ENCODE measurements at places on chromosomes 7 and 10.

DNA sequence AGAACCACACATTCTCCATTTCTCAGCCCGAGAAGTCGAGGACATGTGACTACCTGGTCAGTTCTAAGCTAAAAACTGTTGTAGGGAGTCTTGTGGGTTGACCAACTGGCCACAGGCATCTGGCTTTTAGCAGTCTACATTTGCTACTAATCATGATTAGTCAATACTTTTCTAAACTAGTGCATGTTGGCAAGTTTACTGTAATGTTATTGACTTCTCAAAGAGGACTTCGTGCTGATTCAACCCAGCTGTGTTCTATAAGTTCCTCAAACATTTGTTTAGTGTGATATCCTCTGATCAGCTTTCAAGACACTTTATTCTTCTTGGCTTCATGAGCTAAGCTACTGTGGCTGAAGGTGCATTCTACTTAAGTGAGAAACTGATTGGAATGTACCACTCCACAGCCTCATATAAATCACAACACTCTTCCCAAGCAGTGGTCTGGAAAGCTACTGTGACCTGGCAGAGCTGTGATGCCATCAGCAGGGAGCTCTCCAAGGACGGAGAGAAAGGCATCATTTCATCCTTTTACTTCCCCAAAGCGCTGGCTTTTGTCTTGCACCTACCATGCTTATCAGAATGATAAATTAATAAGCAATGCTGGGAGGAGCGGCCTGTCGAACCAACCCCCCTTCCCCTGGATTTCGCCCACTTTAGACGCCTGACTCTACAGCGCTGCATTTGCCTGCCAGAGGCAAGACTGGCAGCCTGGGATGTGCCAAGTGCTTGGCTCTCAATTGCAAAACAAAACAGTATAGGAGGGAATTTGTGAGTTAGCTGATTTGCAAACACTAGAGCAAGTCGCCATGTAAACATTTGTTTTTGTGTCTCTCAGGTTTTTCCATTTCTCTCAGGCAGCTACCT, 206.7 kb upstream of the PLXNA4 start:
- no peak for DNase-seq

GRCh38 chr7:113010377-113010776, 76.2 kb downstream of the GPR85 start:
- no peak for DNase-seq

DNA sequence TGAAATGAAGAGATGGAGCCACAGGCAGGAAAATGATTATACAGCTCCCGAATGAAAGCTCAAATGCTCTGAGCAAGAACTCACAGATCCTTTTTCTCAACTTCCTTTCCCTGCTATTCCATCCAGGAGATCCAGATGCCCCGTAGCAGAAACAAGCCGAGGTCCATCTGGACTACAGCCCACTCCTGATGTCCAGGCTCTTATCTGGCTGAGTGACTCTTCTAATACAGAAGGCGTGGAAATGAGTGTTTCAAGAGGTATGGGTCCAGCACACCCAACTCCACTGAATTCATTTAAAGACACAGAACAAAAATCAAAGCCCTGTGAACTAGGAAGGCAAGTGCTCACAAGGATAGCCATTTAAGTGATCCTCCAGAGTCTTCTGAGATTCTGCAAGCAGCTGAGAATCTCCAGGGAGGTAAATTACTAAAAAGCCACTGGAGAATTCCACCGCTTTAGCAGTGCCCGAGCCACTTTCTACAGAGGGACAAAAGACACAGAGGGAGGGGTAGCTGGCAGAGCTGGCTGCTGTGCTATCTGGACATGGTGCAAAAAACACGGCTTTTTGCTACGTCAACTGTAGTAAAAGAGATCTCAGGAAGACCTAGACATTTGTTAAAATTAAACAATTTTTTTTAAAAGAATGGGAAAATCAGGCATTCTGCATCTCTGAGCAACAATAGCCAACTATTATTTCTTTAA, 24.5 kb downstream of the FAM171A1 start:
- no peak for DNase-seq

DNA sequence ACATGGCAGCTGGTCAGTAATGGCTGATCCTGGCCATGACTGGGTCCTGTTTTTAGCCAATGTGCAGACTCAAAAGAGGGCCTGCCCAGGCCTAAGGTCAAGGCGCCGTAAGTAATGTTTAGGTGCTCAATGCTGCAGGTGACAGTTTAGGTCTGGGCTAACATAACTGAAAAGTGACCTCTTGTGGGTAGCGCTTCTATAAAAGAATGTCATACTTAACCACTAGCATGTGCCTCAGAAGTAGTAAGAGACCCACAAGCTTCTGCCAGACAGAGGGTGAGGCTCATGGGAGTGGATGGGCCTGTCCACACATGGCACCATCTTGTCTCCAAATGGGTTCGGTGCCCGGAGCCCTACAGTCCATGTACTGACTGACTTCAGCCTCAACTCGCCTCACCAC, 90.5 kb upstream of the GSDME start:
- DNase-seq, result no peak

DNA sequence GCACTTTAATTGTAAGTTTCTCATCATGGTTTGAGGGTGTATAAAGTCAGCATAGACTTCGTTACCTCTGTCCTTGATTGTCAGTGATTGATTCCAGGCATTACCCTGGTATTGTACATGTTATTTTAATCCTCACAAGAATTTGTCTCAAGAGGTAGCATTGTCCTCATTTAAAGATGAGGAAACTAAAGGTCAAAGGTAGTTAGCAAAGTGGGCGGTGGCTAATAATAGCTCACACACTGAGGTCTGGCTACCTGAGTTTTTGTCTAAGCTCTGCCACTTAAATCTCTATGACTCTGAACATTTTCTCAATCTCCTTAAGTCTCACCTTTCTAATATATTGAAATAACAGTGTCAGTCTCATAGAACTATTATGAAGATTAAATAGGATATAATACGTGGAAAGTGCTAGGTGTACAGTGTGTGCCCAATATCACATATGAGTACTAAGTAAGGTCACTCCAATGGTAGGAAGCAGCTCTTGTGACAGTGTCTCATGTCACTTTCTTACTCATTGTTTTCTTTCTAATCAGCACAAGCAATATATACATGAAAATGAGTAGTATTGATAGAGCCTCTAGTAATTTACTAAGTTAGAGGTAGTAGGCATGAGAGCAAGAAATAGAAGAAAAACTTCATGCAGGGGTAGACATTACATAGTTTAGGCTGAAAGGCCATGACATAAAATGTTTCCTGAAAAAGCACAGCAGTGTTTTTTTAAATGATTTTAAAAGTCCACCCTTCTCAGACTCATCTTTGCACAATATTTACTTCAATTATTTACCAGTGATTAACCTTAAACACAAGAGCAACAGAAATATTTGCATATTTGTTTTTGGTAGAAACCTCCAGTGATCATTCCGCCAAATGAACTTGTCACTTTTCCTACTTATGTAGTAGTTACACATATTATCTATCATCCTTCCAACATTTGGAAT, 21.0 kb downstream of the AHR start:
- no peak for DNase-seq
